ENCODE measurements at places on chromosomes 2 and 18.

DNA sequence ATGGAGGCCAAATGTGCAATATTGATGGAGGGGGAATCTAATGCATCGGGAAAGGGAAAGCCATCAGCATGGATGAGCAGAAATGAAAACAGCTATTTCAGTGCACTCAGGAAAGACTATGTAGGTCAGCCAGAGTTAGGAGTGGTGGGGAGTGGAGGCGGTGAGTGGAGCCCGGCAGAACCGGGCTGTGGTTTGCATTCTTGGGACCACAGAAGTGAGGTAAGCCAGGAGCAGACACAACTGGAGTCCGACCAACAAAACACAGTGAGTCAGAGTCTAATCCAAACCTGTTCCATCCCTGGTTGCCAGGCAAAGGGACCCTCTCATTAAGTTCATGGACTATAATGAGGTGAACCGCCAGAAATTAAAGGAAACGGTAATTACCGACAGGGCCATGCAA, 61.1 kb upstream of the RAB12 start:
- DNase-seq = no peak

- DNase-seq = no peak
These were observed 15.1 kb upstream of the EML4 start for GRCh38 chr2:42153944-42154581.

- DNase-seq = no peak
These were observed 53.0 kb downstream of the ICOS start for GRCh38 chr2:203989521-203989920.

GRCh38 chr2:25567406-25567805, 106.0 kb downstream of the DTNB start:
- DNase-seq = no peak

DNA sequence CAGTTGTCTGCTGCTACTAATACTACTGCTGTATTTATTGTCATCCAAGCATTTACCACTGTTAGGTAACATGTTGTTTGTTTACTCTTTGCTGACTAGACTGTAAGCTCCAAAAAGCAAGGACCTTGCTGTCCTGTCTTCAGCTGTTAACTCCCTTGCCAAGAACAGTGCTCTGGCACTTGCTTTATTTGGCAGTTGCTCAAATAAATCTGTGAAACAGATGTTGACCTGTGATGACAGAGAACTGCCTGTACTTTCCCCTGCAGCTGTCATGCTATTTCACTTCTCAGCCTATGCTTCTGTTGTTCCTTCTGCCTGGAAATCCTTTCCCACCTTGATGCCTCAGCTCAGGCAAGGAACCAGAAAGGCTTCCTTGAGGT, 181.2 kb downstream of the ATAD2B start:
- no peak for DNase-seq

DNA sequence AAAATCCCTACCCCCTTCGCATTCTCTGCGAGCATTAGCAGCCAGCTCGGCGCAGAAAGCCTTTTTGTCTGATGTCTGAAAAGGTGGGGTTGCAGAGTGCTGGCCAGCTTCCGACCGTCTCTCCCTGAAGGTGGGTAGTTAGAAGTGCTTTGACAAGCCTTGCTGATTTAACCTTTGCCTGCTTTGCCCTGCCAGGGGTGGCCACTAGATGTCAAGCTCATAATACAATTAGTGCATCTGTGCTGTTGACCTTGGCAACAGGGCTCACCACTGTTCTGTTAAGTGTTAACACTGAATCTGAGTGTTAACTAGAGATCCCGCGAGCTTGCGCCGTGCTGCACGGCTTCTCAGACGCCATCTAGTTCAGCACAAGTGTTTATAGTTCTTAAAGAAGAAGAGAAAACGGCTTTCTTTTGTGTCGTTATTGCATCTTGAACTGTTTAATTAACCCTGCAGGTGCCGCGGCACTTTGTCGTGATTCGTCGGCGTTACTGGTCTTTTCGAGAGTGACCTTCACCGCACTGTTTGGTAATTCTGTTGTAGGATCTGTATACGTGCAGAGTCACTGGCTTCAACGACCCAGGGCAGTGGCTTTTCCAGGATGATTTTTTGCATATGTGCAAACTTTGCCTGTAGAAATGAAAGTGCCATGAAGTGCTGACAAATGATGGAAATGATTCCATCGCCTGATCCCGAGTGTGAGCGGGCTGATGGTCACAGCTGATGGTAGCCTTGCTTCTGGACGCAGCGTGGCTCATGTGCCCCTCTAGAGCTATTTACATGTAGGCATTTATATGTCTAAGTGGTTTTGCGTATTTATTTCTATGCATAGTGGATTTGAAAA, 5.5 kb downstream of the SALL3 start:
- no peak for DNase-seq

GRCh38 chr2:119659601-119660342, 19.2 kb upstream of the TMEM177 start:
- peak; percentile 20 for DNase-seq

GRCh38 chr2:75210409-75210808, 11.1 kb upstream of the TACR1 start:
- DNase-seq = no peak

- no peak for DNase-seq
These were observed 635 bp upstream of the ADRA2B start for GRCh38 chr2:96116879-96117533.

DNA sequence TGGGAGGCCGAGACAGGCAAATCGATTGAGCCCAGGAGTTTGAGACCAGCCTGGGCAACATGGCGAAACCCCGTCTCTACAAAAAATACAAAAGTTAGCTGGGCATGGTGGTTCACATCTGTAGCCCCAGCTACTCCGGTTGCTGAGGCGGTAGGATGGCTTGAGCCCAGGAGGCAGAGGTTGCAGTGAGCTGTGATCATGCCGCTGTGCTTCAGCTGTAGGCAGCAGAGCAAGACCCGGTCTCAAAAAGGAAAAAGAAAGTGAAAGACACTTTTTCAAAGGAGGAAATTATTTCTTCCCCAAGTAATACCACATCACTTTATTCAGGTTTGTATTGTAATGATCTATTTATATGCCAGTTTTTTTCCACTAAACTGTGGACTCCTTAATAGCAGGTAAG, 35.7 kb upstream of the TAF4B start:
- DNase-seq = no peak

- no peak for DNase-seq
These were observed 208.2 kb downstream of the CCDC178 start for GRCh38 chr18:33232318-33232626.

DNA sequence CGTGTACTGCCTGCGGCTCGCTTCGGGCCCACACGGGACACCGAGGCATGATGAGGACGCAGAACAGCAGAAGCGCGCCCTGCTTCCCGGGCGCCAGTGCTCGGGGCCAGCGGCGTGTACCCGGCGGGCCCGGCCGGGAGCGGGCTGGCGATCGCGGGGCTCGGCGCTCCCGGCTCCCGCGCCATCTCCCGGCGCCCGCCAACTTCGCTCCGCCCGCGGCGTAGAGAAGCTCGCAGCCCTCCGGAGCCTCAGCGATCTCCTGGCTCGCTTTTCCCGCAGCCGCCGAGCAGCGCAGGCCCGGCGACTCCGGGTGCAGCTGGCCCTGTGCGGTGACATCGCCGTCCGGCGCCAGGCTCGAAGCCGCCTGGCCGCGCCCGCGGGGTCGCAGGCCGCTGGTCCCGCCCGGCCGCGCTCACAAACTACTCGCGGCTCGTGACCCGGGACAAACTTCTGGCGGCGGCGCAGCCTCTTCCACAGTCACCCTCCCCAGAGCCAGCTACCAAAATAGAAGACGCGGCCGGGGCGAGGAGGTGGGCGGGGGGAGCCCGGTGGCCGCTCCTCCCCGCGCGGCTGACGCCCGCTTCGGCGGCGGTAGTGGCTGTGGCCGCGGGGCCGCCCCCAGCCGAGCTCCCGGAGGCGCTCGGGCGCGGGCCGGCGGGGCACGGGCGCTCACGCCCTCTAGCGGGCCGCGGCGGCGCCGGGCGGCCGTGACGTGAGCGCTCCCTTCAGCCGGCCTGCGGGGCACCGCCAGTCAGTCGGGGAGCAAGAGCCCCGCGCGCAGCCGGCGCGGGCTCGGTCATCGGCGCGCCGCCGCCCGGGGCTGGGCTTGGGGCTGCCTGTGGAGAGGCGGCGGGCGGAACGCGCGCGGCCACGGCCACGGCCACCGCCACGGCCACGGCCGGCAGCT, at the start of gene PTPRM:
PTPRM (plus strand) TSS at position 750 of the 907 bp plus-strand sequence. CDS start 503 bp downstream, outside the sequence.
- peak; percentile 2 for DNase-seq

- no peak for DNase-seq
These were observed 59.1 kb downstream of the ARL4C start for GRCh38 chr2:234437642-234438304.

GRCh38 chr2:232562515-232563151, 12.1 kb downstream of the EIF4E2 start:
- no peak for DNase-seq

DNA sequence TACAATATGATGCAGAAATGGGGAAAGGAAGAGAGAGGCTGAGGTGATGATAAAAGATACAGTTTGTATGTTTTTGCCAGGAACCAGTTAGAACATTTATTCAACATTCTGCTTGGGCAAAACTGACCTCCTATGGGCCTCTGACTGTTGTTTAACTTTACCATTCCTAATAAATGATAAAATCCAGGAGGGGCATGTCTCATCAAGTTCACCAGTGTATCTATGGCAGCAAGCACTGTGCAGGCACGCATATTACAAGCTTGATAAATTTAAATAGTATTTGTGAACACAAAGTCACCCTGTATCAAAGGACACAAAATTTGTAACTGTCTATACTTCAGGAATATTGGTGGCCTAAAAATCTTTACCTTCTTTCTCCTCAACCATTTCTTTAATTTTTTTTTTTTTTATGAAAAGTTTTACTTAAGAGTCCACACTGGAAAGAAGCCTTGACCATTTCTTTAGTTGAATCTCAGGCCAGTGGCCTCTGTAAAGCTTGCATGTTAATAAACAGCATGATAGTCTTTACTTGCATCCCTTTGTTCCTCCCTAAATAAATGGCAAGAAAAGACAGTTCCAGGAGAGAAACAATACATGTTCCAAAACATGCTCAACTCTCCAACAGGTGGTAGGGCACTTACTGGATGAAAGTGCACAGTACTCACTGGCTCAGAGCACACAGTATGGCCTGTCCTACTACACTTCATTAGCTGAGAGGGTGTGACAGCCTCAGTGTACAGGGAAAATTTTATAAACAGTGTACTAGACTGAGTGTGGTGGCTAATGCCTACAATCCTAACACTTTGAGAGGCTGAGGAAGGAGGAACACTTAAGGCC, 52.3 kb downstream of the SOS1 start:
- DNase-seq = no peak

GRCh38 chr2:14255135-14255820, 377.2 kb upstream of the LRATD1 start:
- DNase-seq = no peak

DNA sequence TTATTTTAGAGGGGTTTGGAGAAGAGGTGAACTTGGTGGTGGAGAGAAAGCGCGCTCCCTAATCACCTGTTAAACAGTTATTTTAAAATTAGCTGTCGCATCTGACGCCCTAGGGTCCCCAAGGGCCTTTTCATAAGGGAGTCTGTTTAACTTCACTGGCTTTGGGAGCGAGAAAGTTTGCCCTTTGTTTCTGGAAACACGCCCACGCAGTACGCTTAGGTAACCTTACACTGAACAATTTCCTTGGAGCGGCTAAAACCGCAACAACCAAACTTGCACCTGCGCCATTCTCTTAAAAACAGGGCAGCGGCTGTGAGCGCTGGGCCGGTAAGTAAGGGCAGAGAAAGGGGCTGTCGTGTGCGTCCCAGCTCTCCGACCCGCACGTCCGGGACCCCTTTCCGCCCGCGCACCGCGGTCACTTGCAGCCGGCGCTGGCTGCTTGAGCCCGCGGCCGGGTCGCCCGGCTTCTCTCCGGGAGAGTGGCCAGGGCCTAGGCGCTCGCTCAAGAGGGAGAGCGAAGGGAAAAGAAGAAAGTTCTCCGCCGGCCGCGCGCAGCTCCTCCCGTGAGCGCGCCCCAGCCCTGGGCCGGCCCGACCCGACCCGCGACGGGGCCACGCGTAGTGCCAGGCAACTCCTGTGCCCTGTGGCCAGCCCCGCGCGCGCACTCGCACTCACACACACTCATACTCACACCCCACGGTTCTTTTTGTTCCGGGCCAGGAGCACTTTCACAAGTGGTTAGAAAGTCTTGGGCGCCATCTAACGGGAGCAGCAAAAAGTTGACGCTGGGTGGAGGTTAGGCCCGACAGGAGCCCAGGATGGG, 19.2 kb downstream of the POU3F3 start:
- no peak for DNase-seq

- no peak for DNase-seq
These were observed 116.6 kb downstream of the HDAC4 start for GRCh38 chr2:239283961-239284795.

DNA sequence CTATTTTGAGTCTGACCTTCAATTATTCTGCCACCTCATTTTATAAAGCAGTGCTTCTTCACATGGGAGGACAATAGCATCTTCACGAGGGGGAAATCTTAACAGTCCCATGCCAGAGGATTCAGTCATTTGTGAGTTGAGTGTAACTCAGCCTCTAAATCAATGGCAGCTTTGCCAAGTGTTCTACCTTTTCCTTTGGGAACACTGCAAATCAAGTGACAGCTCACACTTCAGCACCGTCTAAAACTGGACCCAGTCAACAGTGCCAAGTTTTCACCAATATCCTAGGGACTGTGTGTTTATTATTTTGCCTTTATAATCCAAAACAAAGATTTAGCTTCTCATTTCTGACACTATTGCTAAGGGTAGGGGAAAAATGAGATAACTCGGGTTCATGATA, 133.6 kb downstream of the FIGN start:
- no peak for DNase-seq

GRCh38 chr2:74439803-74440377, 1.8 kb downstream of the RTKN start:
- no peak for DNase-seq

DNA sequence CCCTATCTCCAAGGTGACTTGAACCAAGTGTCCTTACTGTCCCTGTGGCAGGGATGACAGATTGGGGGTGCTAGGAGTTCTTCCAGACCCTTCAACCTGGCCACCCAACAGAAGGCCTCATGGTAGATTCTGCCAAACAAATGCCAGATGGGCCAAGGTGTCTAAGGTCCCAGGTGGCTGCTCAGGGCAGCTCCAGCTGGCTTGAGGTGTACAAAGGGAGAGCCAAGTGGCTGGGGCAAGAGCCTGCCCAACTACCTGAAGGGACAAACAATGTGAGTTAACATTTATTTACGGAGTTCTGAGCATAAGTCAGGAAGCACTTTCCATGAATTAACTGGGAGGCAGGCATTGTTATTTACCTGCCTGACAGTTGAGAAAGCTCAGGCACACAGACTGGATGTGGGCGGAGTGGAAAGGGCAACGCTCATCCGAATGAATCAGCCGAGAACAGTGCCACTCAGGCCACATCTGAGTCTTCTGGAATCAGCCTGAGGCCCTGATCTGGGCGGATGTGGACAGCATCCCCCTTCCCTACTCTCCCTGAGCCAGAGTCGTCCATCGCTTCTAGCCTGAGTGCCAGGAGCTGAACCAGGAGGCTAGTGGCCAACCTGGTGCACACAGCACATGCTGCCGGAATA, 4.4 kb upstream of the KCNIP3 start:
- no peak for DNase-seq

GRCh38 chr2:53970724-53971602, at the start of gene PSME4:
Gene PSME4, minus strand, starts transcription at chr2:53970993. Its CDS starts 209 bp downstream, at chr2:53970784.
- peak; percentile 73 for DNase-seq

Measured in stimulated activated CD4-positive, alpha-beta T cell treated with anti-CD3 and anti-CD28 coated beads, Interleukin-1b, Interleukin-23, amount 100 ng/mL, for 1 hour (primary cell).